Activated CD8-positive, alpha-beta memory T cell treated with anti-CD3 and anti-CD28 coated beads for 36 hours (primary cell): ENCODE measurements at places on chromosomes 12 and 14. TPM values are rescaled to one million over a fixed set of nuclear protein-coding genes. Genes with fewer than 3 reads are reported as not detected.

Gene SPIC
- not detected for total RNA-seq

Gene EIF2S3B
- total RNA-seq: 1.9 TPM

Gene KLRC1
- 18.4 TPM for total RNA-seq

Gene C1S
- total RNA-seq: 1.0 TPM

Gene SLC15A5
- not detected for total RNA-seq

Gene TAS2R19
- 0.80 TPM for total RNA-seq

Gene TMEM229B
- 1.5 TPM for total RNA-seq

Gene ANKS1B
- 0.21 TPM for total RNA-seq

Gene OR4Q3
- not detected for total RNA-seq

Gene TMEM119
- total RNA-seq: not detected

Gene EEF1AKMT3
- 5.0 TPM for total RNA-seq

Gene RPS6KA5
- 18.6 TPM for total RNA-seq

Gene NINJ2
- 2.1 TPM for total RNA-seq

Gene CLSTN3
- 19.5 TPM for total RNA-seq

Gene ESPL1
- total RNA-seq: 60.9 TPM

Gene FAM90A1
- total RNA-seq: 0.13 TPM

Gene ADCY6
- total RNA-seq: 0.13 TPM

Gene MON2
- total RNA-seq: 24.2 TPM

Gene RERGL
- not detected for total RNA-seq

Gene RIMBP2
- total RNA-seq: not detected

Gene TTC6
- total RNA-seq: not detected

Gene A2ML1
- total RNA-seq: not detected

Gene PSMD9
- total RNA-seq: 73.7 TPM

Gene GPR132
- total RNA-seq: 41.4 TPM

Gene OR6C76
- total RNA-seq: not detected

Gene TAS2R30
- total RNA-seq: 0.80 TPM
